ENCODE measurements at places on chromosomes 16 and 17.

DNA sequence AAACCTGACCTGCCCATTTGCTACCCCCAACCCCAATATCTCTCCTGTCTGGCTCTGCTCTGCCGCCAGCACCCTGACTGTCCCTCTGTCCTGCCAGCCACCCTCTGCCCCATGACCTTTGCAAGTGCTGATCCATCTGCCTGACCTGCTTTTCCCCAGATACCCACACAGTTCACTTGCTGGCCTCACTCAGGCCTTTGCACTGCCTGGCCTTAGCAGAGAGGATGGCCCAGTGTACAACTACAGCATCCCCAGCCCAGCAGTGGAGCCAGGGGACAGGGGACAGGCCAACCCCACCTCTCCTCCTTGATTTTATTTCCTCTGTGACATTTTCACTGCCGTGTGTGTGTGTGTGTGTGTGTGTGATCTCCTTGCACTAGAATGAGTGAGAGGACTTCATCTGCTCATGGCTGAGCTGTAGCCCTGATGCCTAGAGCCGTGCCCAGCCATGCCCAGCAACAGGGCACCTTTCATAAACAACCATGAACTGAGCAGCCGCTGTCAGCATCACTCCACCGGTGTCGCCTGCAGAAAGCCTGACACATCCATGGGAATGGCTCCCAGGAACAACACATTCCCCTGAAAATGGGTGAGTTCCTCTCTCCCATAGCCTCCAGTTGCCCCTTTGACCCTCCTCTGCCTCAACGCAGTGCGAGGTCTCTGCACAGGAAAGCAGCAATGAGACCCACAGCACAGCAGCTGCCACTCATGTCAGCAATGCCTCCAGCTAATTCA, 36.0 kb upstream of the RBFOX3 start:
- DNase-seq: no peak

DNA sequence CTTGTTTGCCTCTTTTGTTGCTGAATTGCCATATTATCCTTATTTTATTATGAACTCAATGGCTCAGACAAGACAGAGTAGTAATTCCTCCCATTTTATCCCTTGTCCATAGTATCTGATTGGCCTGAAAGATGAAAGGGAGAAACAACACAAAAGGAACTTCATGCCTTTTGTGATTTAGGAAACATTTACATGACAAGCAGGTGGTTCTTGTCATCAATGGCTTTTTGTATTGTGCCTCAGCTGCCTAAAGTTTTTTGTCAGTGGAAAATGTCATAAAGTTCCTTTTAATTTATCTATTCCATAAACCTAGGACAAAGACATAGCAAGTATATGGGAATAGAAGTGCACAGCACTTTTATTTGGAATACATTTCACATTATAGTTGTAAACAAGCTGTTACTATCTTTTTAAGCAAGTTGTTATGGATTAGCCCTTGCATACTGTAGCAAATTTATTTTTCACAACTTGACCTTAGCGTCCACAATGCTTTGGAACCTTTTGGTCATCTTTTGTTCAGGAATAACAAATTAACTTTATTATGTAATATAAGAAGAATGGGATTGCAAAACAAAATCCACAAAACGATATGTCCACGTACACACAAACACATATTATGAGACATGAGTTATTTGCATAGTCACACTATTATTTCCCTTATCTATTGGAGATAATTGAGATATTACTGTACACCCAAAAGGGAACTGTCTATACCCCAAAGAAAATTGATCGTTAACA, 12.4 kb upstream of the MPHOSPH6 start:
- DNase-seq: no peak

DNA sequence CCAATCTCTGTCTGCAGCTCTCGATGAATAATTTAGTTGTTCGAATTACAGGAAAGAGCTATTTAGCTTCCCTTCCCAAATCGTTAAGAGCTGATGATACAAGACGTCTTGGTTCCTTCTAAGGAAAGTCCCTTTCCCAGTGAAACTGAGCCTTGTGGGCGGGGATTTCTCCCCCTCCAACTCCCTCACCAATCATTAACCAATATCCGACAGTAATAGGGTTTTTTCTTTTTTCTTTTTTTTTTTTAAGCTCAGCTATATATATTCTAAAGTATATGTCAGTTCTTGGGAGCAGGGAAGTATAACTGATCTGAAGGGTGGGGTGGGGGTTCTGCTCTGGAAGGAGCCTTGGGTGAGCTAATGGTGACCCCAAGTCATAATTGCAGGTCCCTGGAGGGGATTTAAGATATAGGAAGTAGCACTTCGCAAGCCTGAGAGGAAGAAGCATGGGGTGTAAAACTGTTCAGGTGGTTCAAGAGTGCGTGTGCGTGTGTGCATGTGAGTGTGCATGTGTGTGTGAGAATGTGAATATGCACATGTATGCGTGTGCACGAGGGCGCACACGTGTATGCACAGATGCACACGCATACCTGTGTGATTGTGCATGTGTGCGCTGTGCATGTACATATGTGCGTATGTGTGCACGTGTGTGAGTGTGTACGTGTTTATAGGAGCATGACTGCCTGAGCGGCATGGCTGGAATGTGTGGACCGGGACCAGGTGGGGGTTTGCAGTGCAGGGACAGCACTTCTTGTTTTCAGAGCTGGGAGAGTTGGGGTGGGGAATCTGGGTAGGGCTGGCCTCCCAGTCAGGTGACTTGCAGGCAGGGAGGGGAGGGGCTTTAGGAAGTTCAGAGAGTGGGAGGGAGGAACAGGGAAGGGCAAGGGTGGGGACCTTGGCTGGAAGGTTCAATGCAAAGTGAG, 42.7 kb downstream of the SOCS3 start:
- DNase-seq: no peak

DNA sequence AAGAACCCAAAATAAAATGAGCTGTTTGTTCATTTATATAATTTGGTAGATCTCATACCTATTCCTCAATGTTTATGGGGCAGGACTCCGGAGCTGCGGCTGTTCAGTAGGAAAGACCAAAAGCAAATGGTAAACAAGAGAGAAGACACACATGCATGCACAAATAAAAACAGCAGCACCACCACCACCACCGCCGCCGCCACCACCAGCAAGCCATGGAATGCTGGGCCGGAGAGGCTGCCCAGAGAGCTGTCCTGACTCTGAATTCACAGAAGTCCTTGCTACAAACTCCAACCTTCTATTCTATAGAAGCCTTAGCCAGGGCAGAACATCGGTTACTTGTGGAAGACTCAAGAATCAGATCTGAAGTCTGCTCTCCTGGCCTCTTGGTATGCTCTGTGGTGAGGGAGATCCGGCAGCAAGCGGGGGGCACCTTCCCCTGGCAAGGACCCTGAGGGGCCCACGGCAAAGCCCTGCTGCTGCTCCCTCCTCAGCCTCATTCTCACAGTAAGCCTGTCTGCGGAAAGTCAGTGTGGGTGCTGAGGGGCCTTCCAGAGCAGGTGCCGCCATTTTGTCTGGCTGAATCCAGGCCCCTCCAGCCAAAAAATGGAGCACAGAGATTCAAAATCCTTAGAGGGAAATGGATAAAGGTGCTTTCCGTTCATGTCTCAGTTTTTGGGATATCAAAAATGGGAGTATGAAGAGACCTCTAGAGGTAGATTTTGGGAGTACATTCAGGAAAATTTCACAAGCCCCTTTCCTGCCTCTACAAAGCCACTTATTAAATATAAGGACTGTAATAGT, 6.4 kb upstream of the FOXJ1 start:
- DNase-seq: no peak

- DNase-seq: no peak
Measured at GRCh38 chr16:49431040-49431439, 57.4 kb downstream of the C16orf78 start.

DNA sequence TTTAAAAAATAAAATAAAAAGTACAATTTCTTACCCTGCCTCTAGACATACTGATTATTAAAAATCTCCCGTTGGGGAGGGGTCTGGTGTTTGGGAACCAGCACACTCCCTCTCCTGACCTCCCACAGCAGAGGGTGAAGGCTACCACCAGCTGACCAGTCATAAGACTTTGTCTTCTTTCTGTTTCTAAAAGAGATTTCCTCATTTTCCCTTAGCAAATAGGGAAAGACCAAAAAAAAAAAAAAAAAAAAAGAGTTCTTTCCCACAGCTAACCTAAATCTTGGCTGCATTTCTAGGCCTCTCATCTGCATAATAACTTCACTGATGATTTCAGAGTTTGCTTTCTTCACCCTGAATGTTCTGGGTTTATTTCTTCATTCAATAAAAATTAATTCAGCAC, 30.3 kb downstream of the CDK5RAP3 start:
- DNase-seq: no peak

- no peak for DNase-seq
Measured at GRCh38 chr17:8188263-8188839, 1.6 kb downstream of the BORCS6 start.

DNA sequence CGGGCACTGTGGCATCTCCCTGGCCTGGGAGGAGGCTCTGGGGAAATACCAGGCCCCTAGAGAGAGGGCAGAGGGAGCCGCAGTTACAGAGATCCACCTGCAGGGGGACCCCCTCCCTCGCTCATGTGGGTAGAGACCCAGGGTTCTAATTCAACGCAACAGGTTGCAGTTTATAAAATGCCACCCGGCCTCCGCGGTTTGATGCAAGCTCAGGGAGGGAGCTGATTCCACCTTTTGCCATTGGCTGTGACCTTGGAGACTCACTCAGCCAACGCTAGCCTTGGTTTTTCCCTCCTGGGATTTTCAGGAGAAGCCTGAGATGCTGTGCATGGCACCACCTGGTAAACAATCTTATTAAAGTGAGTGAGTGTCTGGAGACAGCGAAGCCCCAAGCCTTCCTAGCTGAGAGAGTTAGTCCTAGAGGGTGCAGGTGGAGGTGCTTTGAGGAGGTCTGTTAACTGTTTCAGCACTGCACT, 12.1 kb downstream of the TTLL6 start:
- DNase-seq: peak; percentile 61

DNA sequence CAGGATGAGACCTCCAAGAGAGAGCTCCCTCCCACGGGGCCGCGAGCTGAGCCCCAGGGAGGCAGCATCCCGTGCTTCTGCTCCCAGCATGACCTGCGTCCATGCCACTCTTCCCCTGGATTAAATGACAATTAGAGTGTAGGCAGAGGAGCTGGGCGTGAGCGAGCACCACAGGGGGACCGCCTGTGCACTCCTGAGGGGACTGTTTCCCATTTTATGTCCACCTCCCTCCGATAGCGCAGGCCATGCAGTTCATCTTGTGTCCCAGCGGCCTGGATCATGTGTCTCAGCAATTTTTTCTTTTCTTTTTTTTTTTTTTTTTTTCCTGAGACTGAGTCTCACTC, 5.8 kb upstream of the IL17C start:
- DNase-seq: no peak

GRCh38 chr17:42459256-42459800, 650 bp downstream of the ATP6V0A1 start:
- no peak for DNase-seq
